ENCODE measurements at places on chromosomes 3 and 15.

GRCh38 chr3:194688200-194688740 lies 2.6 kb downstream of the FAM43A start:
- no peak for DNase-seq

DNA sequence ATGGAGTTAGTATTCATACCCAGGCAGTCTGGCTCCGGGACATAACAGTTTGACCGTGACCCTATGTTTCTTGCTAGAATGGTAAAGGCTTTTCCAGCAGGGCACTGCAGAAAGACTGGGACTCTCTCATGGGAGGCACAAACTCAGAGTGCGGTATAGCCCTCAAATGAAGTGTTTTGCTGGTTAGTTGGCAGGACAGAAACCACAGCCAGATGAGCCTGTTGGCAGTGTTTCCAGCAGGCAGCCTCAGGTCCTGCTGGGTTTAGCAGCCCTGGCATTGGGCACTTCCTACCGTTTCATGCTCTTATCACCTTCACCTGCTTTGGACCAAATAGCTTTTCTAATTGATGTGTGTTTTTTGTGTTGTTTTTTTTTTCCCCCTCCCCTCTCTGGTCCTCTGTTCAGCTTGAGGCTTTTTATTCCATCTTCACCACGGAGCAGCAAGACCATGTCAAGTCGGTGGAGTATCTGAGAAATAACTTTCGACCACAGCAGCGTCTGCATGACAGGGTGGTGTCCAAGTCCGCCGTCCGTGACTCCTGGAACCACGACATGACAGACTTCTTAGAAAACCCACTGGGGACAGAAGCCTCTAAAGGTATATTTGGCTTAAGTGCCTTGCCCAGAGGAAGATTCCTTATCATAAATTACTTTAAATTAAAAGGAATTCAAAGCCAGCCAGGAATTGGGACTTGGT lies 205.6 kb downstream of the FEZF2 start:
- no peak for DNase-seq

DNA sequence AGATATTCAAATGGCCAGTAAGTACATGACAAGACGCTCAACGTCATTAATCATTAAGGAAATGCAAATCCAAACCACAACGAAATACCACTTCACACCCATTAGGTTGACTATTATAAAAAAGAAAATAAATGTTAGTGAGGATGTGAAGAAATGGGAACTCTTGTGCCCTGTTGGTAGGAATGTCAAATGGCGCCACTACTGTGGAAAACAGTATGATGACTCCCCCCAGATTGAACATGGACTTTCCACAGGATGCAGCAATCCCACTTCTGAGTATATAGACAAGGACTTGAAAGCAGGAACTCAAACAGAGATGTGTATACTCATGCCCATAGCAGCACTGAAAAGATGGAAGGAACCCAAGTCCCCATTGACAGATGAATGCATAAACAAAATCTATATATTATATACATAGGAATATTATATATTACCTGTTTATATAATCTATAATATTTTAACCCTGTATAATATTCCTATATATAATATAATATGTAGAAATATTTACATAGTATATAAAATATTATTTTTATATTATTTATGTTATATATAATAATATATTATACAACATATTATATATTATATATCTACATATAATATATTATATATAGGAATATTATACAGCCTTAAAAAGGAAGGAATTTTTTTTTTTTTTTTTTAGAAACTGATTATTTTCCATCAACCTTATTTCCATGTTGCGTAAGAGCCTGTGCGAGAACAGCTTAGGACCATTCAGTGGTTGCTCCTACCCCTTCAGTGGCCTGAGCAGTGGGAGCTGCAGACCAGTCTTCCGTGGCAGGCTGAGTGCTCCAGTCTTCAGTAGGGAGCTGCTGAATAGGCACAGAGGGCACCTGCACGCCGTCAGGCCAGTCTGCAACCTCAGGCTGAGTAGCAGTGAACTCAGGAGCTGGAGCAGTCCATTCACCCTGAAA lies 17.6 kb upstream of the PIGZ start:
- DNase-seq: no peak

- DNase-seq: no peak
Measured at GRCh38 chr15:39924437-39924836, 4.4 kb upstream of the GPR176 start.

- DNase-seq: peak; percentile 51
Measured at GRCh38 chr3:197456261-197457091, 99.3 kb downstream of the BDH1 start.

- no peak for DNase-seq
Measured at GRCh38 chr15:98077186-98077585, 116.7 kb downstream of the ARRDC4 start.

GRCh38 chr3:113668015-113668414 lies 28.4 kb downstream of the USF3 start:
- peak; percentile 25 for DNase-seq

DNA sequence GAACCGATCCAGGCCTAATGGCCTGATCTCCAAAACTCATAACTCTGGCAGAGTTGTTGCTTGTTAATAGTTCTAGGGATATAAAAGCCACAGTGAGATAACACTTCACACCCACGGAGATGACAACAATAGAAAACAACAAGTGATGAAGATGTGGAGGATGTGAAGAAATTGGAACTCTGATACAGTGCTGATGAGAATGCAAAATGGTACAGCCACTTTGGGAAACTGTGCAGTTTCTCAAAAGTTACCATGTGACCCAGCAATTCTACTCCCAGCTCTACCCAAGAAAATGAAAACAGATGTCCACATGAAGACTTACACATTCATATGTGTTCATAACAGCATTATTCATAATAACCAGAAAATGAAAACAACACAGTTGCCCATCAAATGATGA lies 3.8 kb downstream of the CMTM7 start:
- no peak for DNase-seq

DNA sequence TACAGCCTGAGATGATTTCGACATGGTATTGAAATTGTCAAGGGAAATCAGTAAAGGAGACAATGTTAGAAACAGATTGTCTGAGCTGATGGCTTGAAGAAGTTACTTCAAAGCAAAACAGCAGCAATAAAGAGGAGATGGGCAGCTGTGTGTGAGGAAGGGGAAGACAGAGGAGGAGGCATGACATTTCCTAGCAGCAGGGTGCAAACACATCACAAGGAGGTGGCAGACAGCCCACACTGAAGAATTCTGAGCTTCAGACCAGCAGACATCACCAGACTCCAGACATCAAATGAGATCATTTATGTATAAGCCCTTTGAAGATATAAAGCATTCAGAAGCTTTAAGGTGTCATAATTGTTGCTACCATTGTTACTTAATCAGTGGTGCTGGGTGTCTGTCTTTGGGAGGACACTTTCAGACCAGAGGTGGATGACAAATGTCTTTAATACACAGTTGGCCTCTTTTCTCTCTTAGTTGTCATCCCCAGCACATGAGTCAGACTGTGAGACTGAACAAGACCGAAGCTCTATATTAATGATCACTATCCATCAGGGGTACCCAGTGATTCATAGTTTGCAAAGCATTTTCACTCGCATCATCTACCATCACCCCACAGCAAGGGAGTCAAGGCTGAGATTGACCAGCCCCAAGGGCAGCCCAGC lies 203.9 kb downstream of the MINAR1 start:
- no peak for DNase-seq

GRCh38 chr15:43194795-43195194 lies 9.6 kb downstream of the CCNDBP1 start:
- DNase-seq: no peak

DNA sequence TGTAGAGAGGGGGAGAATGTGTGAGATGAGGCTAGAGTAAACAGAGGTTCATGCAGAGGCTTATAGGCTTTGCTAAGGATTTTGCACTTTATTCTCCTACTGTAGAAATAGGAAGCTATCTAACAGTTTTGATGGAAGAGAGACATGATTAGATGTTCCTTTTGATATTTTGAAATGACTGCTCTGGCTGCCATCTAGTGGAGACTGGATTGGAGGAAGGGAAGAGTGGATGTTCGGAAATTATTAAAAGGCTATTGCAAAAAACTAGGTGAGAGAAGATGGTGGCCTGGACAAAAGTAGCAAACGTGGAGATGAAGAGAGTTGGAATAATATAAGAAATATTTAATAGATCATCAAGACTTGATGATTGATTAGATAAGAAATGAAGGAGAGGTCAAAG lies 42.2 kb downstream of the SYN2 start:
- DNase-seq: no peak

GRCh38 chr15:63604281-63604680 lies 7.1 kb downstream of the FBXL22 start:
- no peak for DNase-seq

- no peak for DNase-seq
Measured at GRCh38 chr3:145807990-145808389, 353.0 kb downstream of the PLOD2 start.

DNA sequence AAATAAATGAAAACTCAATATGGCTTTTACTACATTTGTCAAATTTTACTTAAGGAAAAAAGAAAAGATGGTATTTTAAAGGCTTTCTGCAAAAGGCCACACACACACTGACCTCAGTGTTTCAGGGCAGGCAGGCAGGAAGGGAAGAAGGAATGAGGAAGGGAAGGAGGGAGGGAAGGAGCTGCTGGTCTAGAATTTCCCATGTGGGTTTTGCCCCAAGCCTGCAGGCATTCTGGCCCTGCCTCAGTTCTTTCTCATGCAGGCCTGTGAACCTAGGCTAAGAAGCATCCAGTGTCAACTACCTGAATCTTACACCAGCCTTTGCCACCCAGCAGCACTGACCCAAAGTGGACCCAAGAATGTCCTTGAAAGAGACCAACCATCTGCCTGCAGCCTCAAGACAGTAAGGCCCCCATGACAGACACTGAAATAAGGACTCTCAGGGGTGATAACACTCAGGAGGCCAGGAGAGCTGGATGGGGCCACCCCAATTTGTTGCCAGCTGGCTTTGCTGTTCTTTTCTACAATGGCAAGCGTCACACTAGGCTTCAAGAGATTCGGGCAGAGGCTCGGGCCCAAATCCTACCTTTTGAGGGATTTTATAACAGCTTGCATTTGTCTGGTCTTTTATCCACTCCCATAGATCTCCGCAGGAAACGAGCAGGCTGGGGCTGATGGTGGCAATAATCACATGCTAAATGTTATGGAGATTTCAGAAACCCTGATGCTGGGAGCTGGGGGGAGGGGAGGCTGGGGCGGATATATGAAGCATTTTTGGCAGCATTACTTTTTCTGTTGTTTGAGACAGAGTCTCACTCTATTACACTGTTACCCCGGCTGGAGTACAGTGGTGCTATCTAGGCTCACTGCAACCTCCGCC lies 51.4 kb downstream of the XXYLT1 start:
- DNase-seq: no peak

DNA sequence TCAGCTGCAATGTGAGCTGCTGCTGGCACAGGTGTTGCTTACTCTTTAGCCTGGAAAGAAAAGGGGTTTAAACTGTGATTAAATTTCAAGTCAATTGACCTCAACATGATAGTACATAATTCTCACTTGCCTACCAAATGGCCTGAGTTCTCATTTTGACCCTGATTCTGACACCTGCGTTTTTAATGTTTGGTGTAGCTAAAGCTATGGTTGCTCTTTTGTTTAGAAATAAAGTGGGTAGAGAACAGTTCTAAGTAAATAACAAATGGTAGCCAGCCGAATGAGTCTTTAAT lies 100.8 kb upstream of the SOX2 start:
- no peak for DNase-seq

GRCh38 chr15:91224755-91225380 lies 124.8 kb downstream of the SV2B start:
- no peak for DNase-seq

DNA sequence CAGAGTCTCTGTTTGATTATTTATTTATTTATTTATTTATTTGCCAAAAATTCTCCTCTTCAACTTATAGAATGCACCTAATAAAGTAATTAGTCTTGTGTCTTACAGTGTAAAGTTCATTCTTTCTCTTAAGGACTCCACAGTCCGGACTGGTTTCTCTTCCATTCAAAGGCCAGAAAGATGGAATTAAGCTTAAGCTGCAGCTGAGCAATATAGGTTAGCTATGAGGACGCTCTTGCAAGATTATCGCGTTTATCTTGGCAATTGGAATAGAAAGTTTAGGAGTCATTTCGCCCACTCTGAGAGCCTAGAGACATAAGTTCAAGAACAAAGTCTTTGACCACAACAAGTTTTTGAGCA lies 15.0 kb downstream of the TAGLN3 start:
- no peak for DNase-seq

DNA sequence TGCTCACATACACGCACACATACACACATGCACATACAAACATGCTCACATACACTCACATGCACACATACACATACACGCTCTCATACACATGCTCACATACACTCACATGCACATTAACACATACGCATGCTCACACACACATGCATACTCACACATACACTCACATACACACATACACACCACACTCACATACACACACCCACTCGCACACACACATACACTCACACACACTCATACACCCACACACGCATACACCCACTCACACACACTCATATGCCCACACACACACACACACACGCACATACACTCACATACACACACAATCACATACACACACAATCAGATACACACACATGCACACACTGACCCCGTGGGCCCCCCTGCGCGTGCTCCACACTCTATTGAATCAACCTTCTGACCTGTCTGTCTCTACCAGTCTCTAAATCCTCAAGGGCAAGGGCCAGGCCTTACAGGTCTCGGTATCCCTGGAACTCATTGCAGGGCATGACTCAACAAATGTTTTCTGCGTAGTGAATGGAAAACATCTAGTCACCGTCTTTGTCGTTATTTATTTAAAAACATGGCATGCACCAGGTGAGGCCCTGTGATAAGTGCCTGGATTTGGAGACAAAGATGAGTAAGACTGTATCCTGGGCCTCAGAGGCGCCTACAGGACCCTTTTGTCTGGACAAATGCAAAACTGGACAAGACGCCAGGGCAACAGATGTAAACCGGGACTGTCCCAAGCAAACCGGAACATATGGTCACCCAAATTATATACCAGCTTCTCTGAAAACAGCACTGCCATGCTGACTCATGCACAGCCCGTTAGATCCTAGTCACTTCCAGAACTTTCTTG lies 41.8 kb downstream of the GRK7 start:
- no peak for DNase-seq

DNA sequence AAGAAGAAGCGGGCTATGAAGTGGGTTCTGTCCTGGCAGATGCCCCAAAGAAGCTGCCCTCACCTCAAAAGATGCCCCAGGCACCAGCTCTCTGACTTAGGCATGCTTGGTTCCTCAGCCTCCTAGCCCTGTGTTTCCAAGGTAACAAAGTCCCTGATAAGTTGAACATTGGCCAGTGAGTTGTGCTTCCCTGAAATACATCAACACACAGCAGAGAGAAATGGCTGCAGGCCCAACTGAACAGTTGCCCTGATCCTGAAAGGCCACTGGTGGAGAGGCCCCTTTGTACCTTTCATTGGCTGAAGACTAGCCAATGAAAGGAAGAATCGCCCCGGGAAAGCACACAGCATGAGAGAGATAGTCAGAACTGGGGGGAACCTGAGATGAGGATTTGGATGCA lies 169.9 kb upstream of the CTNNB1 start:
- DNase-seq: no peak

DNA sequence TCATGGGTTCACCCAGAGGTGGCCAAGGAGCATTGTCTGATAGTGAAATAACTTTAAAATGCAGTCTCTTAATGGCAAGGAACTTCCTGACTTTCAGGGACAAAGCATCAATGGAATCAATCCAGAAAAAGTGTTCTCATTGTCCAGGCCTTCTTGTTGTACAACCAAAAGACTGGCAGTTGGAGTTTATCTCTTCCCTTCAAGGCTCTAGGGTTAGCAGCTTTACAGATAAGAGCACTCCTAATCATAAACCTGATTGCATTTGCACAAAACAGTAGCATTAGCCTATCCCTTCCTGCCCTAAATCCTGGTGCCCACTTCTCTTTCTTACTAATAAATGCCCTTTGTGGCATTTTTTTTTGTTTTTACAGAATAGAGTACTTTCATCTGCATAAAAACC lies 43.3 kb upstream of the VIPR1 start:
- no peak for DNase-seq

All from AG09319 (cell line).